ENCODE measurements at places on chromosomes 5 and 9. TPM values are rescaled to one million over a fixed set of nuclear protein-coding genes. Genes with fewer than 3 reads are reported as not detected.

The CA9 gene
- total RNA-seq: not detected

The DRD1 gene
- total RNA-seq: not detected

The ELAVL2 gene
- total RNA-seq: 0.08 TPM

The TLE1 gene
- total RNA-seq: 8.5 TPM

The CNTFR gene
- 4.6 TPM for total RNA-seq

The TLE4 gene
- 10.3 TPM for total RNA-seq

The NRARP gene
- total RNA-seq: 5.1 TPM

The AK8 gene
- total RNA-seq: 0.74 TPM

The SPATA6L gene
- 0.96 TPM for total RNA-seq

DNA sequence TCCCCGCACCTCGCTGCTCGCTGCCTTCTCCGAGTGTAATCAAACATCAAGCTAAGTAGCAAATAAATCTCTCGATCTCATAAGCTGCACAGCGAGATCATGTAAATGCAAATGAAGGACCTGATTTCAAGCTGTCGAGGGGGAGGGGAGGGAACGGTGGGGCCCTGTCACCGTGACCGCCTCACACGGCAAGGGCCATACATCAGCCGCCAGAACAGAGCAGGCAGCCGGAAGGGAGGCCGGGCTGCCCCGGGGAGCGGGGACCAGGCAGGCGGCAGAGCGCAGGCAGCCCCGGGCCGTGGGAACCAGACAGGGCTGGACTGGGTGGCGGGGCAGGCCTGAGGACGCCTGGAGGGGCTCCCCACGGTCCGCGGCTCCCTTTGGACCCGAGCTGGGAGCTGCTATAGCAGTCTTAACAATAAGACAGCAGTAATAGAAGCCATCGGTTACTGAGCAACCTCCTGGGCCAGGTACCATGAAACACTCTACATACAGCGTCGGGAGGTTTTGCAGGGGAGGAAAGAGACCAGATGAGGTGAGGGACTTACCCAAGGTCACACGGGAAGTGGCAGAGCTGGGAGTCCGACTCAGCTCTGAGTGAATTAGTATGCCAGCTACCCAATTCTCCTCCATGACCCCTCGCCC is 76.8 kb downstream of the CFAP77 start:
- DNase-seq: no peak

DNA sequence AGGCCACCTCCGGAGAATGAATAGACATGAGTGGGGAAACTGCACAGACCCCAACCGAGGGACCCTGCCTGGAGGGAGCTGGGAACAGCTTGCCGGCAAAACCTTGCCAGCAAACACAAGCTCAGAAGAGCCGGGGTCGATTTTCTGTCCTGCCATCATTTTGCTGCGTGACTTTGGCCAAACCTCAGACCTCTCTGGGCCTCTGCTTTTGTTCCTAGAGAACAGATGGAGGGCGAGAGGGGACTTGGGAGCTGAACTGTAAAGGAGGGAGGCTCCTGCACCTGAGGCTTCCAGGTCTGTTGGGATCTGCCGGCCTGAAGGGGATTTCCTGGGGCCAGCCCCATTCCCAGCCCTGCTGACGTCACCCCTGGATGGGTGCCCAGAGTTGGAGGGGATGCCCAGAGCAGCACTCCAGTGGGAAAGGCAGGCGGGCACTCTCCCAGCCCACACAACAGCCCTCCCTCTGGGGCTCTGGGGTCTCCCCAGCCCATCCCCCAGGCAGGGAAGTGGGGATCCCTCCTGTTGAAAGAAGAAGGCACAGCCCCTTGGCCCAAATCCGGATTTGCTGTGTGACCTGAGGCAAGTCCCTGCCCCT is 40.4 kb upstream of the SYNPO start:
- peak; percentile 85 for DNase-seq

DNA sequence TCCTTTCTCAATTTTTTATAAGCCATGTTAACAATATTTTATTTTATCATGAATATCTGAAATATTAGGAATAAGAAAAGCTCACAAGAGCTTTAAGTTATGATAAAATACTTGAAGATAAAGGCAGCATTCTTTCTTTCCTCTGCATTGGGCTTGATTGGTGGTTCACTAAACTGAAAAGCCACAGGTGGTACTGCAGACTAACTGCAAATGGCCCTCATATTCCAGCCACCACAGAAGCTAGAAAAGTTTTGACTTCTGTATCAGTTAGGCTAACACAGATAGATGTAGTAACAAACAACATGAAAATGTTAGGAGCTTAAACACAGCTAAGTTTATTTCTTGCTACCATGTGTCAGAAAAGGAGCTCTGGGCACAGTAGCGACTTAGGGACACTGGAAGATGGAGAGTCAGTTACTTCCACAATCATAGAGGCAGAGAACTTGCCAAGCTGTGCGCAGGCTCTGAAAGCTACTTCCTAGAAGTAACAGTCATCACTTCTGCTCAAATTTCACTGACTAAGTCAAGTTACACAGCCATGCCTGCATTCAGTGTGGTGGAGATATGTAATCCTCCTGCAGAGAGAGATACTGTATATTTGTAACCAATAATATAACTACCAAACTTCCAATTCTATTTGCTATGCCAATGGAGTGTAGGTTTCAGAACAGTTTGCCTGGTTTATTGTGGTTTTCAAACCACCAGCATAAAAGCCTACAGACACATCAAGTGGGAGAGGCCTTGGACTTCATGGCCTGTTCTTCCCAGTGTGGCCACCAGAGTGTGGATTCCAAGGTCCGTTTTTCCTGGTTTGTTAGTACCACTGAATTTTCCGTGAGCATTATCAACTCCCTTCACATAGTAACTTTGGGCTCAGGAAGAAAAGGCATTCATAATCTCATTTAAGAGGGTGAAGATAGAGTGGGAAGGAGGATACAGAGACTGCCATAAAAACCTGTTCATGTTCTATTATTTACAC is 268.3 kb downstream of the PJA2 start:
- no peak for DNase-seq

DNA sequence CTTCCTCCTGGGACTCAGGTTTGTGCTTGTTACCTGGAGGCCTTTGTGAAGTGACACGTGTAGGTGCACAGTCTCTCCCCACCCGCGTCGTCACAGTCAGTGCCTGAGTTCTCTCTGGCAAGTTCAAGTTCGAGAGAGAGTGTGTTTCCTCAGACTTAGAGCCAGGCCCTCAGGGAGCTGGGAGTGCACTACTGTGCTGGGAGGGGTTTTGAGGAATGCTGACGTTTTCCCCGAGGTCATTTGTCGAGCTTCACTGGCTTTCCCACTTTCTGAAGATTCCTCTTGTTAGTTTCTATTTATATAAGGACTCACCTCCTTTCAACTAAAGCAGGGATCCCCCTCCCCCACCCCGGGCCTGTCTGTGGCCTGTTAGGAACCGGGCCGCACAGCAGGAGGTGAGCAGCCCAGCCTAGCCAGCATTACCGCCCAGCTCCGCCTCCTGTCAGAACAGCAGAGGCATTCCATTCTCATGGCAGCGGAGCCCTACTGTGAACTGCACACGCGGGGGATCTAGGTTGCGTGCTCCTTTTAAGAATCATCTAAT is 209.2 kb downstream of the DIRAS2 start:
- DNase-seq: no peak

GRCh38 chr9:107569174-107569573 is 79.6 kb upstream of the KLF4 start:
- no peak for DNase-seq

GRCh38 chr5:40365342-40366330 is 314.1 kb upstream of the PTGER4 start:
- DNase-seq: no peak

DNA sequence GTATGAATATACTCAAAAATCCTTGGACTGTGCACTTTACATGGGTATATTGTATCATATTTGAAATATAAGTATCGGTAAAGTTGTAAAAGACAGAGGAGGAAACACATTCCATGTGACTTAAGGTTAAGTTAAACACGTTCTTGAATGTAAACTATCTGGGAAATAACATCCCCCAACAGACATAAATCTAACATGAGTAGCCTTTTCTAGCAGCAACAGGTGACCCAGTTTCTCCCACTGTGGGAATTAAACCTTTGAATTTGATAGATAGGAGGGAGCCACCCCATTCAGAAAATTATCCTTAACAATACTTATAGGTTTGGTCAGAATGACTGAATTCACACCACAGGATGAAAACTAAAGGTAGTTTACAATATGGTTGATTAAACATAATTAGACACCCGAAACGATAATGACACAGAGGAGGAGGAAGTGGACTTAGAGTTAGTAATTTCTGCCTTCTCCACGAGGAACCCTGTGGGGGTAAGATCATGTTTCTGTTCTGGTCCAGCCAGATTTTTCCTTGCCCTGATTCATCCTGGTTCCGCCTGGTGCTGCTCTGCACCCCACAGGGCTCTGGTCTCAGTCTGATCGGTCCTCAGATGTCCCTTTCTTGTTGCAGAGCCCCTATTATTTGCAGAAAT is 84.6 kb upstream of the DNAH5 start:
- DNase-seq: no peak

DNA sequence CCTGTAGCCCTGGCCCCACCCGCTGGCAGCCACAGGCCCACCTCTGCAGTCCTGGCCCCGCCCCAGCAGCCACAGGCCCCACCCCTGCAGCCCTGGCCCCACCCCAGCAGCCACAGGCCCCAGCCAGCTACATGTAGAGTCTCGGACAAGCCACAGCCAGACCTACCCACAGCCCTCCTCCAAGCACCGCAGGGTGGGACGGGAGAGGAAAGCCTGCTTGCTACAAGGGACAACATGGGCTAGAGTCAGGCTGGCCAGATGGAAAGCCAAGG is 49.5 kb upstream of the SARDH start:
- DNase-seq: peak; percentile 32

GRCh38 chr5:58849921-58850667 is 267.2 kb downstream of the RAB3C start:
- no peak for DNase-seq

DNA sequence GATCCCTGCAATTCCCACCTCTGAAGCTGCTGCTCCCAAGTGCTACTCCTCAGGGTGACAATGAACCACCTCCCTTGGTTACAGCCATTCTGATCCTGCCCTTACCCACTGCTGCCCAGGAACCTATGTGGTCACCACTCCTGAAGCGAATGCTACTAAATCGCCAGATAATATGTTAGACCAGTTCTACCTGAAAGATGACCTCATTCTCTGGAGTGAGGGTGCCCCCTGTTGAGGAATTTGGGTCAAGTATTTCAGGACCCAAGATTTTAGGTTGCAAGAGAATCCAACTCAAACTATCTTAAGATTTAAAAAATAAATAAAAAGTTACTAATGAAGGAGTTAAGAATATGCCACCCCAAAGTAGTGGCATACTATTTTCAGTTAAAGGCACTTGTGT is 5.8 kb upstream of the SNAPC3 start:
- no peak for DNase-seq

- DNase-seq: no peak
Measured at GRCh38 chr5:82356021-82356420, 77.9 kb upstream of the RPS23 start.

GRCh38 chr9:101736717-101737116 is 1.7 kb downstream of the GRIN3A start:
- DNase-seq: peak; percentile 20

DNA sequence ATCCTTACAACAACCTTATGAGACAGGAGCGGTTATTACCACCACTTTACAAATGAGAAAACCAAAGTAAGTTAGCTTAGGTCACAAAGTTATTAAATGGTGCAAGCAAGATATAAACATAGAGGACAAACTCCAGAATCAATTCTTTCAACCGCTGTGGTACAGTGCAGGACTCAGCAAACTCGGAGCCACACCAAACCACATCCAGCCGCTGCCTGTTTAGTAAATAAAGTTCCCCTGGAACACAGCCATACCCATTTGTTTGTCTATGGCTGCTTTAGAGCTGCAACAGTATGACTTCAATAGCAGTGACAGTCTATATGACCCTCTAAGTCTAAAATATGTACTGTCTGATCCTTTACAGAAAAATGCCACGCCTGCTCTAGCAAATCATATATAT is 1567.2 kb upstream of the WWC1 start:
- DNase-seq: no peak

- peak; percentile 66 for DNase-seq
Measured at GRCh38 chr9:130927995-130928900, 10.8 kb downstream of the FIBCD1 start.

DNA sequence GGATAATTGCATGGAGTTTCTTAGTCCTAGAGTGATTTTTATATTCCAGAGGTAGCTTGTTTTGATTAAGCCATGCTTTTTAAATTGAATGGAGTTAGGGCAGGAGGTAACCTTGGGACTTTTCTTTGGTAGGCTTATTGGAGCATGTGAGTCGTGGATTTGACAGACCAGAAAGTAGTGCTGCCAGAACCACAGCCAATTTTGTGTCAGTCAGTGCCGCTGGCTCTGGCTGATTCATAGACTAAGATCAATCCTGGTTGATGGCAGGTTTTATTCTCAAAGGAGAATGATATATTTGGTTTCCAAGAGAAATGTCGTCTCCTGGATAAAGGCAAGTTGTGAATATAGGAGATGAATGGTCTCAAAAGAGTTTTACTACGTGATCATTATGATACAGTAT is 20.3 kb downstream of the RAI14 start:
- DNase-seq: no peak

DNA sequence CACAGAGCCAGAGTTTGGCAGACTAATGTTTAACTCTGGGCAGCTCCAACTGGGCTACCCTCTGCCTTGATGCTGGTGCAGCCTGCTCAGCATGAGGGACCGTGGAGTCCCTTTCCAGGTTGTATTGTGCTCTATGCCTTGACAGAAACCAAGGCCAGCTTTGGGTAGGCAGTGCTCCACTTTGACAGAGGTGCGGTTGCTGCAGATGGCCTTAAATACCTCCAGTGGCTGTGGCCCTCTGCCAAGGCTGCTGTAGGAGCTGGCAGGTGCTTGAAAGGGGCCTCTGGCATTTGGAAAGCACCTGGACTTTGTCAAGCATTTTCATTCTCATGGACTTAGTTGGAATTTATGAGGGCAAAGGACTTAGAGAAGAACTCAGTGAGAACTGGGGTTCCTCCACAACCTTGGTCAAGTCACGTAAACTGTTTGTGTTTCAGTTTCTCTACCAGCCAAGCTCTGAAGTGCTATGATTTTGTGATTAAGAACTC is 249.7 kb upstream of the ZNF462 start:
- peak; percentile 28 for DNase-seq

DNA sequence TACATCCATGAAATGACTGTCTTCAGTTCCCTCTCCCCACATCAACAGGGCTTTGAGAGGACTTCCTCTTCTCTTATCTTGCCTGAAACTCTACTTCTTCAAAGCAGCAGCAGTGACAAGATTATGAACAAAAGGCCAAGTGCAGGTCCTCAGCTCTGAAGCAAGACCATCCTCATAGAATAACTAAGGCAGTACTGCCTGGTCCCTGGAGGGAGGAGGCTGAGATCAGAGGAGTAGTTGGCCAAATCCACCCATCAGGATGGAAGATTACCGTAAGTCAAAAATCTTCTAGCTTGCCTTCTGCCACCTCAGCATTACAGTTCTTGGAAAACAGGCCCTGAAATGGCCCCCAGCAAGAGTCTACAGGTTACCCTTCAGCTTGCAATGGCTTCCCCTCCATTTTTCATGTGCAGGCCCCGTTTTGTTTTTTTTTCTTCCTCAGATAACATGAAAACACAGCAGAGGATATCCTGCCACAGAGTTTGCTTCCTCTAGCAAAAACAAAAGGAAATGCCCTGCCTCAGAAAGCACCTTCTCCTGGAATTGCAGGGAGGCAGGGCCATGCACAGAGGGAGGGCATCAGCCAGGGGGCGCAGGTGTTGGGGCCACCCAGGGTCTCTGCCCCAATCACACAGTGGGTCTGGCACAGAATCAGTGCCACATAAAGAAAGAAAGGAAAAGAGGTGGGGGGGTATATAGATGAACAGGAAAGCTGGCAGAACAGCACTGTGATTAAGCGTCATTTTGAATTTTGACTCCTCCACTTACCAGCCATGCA is 40.0 kb downstream of the KLHL3 start:
- DNase-seq: no peak
